ENCODE measurements at places on chromosomes 7 and 10.

GRCh38 chr7:36802459-36803135 lies 78.3 kb upstream of the AOAH start:
- DNase-seq: no peak

DNA sequence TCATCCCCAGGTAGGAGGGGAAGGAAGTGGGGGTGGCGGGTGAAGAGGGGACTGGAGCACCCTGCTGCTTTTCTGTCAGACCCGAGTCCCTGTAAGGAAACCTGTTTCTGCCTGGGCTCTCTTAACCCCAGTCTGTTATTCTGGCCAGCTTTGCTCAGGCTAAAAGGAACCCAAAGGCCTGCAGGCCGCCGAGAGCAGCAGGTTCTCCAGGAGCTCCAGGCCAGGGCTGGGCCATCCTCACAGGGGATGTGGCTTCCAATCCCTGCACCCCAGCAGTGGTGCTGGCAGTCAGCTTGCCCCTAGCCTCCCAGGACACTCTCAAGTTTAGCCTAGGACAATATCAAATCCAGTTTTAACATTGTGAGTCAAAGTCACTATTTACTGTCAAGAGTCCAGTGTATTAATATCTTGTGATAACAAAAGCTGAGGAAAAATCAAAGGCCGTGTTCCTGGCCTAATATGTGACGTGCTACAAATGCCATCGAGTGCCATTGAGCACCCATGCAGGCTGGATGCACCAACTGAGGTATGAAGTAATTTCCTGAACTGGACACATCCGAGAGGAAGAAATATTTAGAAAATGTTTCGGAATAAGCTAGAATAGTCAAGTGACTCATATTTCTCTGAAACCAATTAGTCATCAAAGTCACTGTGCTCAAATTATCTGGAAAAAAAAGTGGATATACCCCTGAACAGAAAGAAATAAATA lies 7.0 kb downstream of the PKD1L1 start:
- peak; percentile 45 for DNase-seq

- no peak for DNase-seq
Observed at GRCh38 chr7:28903730-28904577, 54.2 kb downstream of the TRIL start.

DNA sequence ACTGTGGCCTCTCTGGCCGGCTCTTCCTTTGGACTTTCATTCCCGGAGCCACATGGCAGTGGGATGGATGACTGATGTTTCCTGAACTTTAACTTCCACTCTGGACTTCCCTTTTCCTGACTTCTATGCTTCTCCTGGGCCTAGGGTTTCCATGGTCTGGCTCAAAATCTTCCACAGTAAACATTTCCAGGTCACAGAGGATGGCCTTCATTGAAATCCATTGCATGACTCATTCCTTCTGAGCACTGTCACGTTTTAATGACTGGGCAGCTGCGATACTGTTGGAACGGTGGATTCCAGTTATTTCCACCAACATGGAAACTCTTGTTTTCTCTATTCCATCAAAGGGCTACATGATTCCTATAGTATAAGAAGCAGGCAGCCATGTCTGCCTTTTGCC lies 24.4 kb upstream of the ZNF273 start:
- no peak for DNase-seq

DNA sequence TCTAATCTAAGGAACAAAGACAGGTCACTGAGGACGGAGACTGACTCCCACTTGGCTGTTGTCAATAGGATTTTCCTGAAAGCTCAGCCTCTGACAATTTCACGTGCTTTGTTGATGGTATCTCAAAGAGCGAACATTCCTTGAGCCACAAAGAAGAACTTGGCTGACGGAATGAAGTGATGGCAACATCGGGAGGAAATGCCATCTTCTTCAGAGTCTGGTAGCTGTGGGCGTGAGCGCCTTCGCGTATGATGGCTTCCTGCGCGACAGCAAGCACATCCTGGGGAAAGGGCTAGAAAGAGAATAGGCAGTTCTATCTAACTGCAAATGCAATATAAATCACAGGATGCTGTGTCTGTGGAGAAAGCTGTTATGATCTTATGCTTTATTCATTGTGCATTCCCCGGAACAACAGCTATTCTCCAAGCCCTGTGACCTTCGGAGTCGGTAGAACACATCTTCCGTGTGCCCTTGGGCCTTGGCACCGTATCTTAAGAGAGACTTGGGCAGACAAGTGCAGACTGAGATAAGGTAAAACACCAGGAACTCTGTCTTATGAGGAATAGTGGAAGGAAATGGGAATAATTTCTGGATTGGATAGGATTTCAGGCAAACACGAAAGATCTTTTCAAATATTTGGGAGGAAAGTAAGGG lies 19.6 kb upstream of the GTPBP4 start:
- DNase-seq: no peak

DNA sequence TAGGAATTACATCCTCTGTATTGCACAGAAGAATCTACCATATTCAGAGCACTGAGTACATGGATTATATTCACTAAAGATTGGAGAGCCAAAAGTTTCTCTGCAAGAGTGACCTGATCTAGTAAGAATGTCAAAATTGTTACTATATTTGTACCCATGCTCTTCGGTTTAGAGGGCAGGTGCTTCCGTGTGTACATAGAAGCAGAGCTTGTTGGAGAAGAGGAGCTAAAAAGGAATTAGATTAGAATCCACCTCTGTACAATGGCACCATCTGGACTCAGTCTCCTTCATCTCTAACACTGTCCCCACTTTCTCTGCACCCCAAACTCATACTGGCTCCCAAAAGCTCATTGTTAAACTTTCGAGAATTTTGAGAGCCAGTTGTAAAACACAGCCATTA lies 8.3 kb downstream of the CALD1 start:
- DNase-seq: no peak

Measured in GM04504 (cell line).